ENCODE measurements at places on chromosomes 7 and 10.

DNA sequence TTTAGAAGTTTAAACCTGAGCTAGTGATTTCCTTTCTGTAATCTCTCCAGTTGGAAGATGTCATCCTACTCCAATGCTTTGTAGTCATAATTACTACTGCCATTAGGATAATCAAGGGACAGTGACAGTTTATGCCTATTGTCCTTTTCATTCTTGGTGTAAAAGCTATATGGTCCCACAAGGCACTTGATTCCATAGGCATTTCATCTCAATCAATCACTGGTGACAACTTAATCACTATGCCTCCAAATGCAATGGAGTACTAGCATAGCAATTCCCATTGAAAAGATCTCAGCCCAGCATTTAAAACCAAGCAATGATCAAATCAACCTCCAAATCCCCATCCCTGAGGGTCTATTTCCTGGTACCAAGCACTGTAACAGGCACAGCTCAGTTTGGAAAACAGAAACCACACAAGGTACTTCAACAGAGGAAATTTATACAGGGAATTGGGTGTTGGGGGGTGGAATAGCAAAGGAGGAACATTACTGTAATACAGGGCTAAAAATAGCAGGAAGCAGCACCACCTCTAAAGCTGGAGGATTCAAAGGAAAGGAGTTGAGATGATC lies 51.0 kb downstream of the FHIP2A start:
- DNase-seq = no peak

DNA sequence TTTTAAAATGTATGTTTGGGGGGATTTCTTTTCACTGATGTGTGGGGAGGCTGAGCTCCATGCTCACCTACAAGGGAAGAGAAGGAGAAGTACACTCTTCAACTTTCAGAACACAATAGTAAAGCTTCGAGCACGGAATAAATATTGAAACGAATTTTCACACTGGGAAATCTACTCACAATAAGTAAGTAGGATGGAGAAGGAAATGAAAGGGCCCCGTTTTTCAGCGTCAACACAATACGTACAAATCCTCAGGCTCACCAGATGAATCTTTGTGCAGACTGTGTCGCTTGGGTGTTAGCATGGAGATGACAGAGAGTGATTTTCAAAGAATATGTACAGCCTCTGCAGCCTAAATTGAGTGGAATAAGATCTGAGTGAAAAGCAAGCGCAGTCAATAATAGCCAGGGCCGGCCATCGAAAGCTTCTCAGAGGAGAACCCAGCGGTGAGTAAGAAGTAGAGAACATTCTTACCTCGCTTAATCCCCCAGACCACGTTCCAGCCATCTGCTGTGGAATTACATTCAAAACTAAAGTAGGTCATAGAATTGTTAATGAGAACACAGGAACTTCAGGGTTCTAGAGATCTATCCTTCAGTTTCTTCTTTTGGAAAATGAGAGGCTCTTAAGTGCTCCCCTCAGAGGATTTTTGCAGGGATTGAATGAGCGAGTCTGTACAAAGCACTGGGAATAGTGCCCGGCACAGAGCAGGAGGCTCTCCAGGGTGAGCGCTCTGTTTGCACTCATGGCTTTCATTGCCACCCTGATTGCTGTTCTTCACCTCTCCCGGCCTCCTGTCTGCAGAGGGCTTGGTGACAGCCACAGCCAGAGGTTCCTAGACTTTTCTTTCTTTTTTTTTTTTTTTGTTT lies 292.8 kb downstream of the SFMBT2 start:
- DNase-seq = no peak

DNA sequence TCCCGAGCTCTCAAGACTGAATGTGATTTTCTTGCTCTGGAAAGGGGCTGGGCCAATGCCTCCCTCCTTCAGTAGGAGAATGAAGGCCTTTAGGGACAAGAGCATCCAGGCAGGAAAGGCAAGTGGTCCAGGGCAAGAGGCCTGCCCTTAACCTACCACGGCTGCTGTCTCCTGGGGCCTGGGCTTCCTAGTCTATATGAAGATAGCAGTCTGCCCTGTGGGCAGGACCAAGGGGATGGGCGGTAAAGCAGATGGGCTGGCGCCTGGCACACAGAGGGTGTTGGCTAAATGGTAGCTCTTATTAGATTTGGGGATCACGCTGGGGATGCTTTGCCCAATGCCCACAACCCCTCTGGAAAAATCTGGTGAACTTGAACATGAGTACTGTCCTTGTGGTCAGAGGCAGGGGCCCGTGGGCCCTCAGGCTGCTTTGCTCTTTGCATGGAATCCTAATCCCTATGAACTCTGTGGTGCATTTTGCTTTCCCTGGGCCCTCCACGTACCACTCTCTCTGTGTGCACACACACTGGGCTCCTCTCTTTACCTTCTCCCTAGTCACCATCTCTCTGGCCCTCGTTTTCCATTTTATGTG lies 20.3 kb downstream of the CHAT start:
- no peak for DNase-seq

DNA sequence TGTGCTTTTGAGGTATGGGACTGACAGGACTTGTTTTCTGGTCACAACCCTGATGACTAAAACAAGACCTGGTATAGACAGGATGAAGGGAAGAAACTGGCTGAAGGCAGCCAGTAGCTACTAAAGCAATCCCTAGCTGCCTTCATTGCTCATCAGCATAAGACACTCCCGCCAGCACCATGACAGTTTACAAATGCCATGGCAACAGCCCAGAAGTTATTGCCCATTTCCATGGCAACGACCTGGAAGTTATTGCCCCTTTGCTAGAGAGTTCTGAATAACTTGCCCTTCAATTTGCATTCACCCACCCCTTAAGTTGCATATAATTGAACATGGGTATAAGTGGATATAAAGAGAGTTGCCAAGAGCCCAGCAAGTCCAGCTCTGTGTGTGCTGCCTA lies 169.6 kb upstream of the FAM171A1 start:
- DNase-seq = no peak

GRCh38 chr10:115665549-115665948 lies 572.4 kb downstream of the ATRNL1 start:
- no peak for DNase-seq

DNA sequence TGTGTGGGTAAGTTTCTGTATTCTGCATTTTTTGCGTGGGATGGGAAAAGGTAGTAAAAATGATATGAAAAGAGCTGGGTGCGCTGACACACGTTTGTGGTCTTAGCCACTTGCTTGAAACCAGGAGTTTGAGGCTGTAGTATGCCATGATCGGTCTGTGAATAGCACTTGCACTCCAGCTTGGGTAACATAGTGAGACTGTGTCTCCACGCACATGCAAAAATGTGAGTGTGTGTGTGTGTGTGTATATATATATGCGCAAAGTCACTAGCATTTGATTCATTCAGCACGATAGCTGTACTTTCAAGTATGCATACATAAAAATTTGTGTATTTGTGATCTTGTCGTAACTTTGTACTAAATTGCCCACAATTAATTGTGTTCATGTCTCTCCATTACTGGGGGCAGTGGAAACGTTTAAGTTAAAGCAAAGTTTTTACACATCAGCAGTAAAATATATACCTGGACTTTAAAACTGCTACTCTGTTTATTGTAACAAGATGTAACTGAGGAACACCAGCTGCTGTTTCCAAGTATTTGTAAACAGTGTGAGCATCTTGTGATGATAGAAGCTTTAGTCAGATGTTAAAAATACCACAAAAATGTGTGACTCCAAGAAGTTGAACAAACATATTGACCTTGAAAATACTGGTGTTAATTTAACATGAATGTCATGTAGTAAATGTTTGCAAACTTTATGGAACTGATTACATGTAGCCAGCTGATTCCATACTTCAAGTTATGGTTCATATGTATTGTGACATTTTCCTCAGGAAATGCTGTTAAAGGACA lies 1.6 kb downstream of the ZRANB1 start:
- no peak for DNase-seq

DNA sequence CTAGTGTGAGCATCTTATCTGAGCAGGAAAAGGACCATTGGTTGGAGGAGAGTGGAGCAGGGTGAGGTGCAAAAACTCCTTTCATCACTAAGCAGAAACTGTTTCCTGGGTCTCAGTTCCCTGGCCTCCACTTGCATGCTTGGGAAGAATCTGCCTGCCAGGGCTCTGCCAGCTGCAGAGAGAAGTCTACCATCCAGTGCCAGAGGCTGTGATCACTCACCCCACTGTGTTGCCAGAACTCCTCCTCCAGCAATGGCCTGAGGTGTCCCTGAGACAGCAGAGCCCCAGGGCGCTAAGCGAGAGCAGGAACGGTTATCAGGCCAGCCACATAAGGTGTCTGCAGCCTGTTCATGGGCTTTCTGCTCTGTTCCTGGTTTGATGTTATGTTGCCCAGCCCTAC lies 991.4 kb downstream of the CCSER2 start:
- DNase-seq = no peak

DNA sequence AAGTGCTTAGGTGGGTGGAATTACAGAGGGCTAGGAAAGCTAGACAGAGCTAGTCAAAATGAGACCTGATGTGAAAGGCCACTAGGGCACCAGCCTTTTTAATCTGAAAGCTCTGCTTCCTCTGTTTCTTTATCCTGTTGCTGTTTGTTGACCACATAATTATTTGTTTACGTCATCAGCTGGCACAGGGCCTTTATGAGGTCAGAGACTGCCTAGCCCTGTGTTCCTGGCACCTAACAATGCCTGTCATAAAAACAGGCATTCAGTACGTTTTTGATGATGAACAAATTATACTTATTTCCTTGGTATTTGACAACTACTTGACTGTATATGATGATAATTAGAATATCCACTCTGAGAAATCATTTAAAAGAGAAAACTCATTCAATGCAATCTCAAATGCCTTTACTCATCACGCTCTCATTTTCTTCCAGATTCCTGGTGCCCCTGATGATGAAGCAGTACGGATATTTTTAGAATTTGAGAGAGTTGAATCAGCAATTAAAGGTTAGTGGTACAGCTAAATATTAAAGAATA lies 26.0 kb downstream of the RBM17 start:
- DNase-seq = no peak

DNA sequence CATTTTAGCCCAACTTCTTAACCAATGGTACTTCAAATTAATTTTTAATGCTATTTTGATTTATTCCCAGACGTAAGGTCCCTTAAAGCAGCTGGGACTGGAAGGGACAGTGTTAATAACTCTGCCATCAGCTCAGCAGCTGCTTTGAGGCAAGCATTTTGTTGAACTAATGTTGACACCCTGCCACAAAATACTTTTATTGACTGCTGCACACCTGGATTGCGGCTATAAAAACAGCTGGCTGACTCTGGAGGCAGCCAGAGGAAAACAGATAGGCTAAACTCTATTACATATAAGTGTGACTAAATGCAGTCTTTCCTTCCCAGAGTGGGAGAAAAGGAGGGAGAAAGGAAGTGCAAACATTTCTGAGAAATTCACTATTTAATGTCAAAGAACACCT lies 77.6 kb downstream of the ETV1 start:
- DNase-seq = no peak

GRCh38 chr10:132786884-132787494 lies 1.0 kb upstream of the NKX6-2 start:
- no peak for DNase-seq

- DNase-seq = no peak
Observed at GRCh38 chr7:34845666-34846361, 187.8 kb downstream of the NPSR1 start.

DNA sequence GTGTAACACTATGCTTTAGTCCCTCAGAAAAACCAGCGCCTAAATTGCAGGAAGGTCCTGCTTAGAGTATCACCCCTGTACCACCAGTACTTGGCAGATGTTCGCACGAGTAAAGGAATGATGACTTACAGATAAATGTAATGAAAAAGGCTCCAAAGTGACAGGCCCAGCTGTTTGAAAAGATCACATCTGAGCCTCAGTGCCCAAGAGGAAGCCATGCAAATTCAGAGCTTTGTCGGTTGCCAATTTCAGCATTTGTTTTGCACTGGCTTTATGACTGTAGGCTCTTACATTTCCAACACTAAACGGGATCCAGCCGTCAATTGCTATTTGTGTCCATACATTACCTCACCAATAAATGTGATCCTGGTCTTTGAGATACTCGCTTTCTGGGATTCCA lies 60.6 kb upstream of the GAD2 start:
- no peak for DNase-seq

DNA sequence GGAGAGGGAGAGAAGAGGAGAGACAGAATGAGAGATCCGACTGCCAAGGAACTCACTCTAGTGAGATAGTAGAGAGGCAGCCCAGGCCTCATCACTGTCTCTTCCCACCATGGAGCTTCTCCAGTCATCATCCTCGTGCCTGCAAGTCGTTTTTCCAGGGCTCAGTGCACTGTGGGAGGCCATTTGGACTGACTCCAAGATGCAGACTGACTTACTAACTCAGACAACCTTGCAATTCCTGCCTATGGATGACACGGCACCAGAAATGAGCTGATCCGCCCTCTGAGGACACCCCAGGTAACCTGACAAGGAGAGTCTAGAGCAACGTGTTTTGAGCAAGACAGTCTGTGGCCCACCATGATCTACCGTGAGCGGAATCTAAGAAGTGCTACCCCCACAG lies 154.9 kb downstream of the GLI3 start:
- DNase-seq = no peak

GRCh38 chr10:132192076-132192975 lies 5.6 kb downstream of the DPYSL4 start:
- DNase-seq = no peak

DNA sequence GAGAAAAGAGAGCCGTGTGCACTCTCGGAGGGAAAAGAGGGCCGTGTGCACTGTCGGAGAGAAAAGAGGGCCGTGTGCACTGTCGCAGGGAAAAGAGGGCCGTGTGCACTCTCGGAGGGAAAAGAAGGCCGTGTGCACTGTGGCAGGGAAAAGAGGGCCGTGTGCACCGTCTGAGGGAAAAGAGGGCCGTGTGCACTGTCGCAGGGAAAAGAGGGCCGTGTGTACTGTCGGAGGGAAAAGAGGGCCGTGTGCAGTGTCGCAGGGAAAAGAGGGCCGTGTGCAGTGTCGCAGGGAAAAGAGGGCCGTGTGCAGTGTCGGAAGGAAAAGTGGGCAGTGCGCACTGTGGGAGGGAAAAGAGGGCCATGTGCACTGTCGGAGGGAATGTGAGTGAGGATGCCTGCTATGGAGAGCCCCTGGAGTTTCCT lies 188.7 kb downstream of the DNAJB6 start:
- DNase-seq = no peak

DNA sequence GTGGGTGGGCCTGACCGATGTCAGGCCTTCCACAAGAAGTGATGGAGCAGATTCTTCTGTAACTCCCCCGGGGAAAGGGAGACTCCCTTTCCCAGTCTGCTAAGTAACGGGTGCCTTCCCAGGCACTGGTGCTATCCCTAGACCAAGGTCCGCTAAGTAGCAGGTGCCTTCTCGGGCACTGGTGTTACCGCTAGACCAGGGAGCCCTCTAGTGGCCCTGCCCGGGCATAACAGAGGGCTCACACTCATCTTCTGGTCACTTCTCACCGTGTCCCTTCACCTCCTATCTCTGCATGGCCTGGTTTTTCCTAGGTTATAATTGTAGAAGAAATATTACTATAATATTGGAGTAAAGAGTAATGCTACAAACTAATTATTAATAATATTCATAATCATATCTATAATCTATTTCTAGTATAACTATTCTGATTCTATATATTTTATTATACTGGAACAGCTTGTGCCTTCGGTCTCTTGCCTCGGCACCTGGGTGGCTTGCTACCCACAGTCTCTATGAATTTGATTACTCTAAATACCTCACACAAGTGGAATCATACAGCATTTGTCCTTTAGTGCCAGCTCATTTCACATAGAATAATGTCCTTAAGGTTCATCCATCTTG lies 1378.7 kb downstream of the XPNPEP1 start:
- peak; percentile 68 for DNase-seq

- peak; percentile 37 for DNase-seq
Observed at GRCh38 chr7:100400656-100401055, 27.4 kb downstream of the PILRA start.

- DNase-seq = no peak
Observed at GRCh38 chr7:22724861-22725260, 2.1 kb upstream of the IL6 start.

GRCh38 chr7:37784015-37784414 lies 64.4 kb upstream of the NME8 start:
- DNase-seq = no peak
